Substantia nigra (tissue), 51 donors: ENCODE measurements at places on chromosomes 3 and 15.

DNA sequence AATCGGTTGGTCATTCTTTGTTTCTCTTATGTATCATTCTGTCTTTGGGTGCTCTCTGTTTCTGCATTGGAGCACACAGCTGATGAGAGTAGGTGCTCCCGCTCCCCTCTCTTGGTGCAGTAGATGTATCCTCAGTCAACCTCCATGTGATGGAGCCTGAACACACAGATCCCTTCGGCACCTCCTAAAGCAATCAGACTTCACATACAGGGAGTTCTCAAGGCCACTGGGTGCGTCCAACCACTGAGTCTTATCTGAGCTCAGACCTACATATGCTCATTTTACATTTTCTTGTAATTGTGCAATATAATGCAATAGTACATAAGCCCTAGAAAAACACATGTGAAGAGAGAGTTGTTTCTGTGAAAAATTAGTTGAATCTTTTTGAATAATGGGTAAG lies 198.1 kb upstream of the ATP10A start:
- no peak for DNase-seq

- no peak for DNase-seq
These were observed 4.2 kb downstream of the B3GALNT1 start for GRCh38 chr3:161100994-161101393.

DNA sequence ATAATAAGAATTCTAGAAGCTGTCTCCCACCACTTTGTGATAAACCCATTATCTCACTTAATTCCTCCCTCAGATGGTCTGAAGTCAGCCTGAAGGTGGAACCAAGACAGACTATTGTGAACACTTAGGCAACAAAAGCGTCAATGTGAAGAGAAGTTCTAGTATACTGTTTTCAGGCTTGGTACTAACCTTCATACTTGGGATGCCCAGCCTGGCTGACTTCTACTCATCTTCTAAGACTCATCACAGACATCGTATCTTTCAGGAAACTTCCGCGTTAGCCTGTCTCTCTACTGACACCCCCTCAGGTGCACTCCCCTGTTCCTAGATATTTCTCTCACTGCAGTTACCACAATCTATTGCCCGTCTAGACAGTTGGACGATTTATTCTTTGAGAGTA lies 201.2 kb downstream of the SATB1 start:
- no peak for DNase-seq

DNA sequence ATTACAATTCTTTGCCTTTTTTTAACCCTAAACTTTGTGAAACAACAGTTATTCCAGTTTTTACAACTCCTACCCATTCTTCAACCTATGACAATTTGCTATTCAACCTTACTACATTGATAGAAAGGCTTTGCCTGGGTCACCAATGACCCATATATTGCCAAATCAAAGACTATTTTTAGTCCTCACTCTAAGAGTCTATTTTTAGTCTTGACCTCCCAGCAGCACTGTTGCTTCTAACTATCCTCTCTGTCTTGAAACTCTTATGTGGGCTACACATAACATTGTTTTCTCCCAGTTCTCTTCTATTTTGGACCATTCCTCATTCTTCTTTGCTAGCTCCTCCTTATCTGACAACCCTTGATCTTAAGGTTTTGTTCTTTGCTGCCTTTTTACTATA lies 71.4 kb downstream of the C3orf80 start:
- no peak for DNase-seq

- no peak for DNase-seq
These were observed 272.5 kb downstream of the THSD4 start for GRCh38 chr15:71387810-71388209.

DNA sequence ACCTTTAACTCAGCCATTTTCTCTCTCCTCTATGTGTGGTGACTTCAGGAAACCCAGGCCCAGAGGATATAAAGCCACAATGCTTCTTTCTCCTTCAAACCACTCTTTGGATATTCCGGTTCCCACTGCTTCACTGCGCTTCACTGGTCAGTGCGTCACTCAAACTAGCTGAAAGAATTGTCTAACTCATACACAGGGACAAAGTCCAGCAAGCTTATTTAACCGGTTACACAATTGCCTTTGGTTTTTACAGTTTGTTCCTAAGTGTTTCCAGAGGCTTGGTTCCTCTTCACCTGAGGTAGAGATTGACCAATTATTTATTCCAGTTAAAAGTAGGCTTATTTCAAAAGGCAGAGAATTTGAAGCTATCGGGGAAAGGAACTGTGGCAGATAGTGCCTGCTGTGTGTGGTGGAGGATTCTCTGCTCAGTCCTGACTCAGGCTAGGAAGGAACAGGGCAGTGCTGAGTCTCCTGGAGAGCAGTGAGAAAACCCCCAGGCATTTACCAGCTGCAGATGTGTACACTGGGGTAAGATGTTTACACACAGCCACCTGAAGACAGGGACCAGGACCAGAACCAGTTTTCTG lies at the start of gene HGD:
TSS of gene HGD (minus strand) at position 145 of the 587 bp plus-strand sequence. CDS start at position 17, 128 bp downstream.
- DNase-seq: no peak
